ENCODE measurements at places on chromosomes 1 and 21. TPM values are rescaled to one million over a fixed set of nuclear protein-coding genes. Genes with fewer than 3 reads are reported as not detected.
A peak's percentile ranks its signal among the peaks of the same experiment; 100 is the strongest.

GRCh38 chr1:112722601-112723510 is 7.7 kb upstream of the PPM1J start:
- no peaks in the 10 kb centered on the region for H3K36me3 ChIP-seq
- peaks cover 33% of the 10 kb centered on the region for H3K27me3 ChIP-seq
- H3K4me3 ChIP-seq: no peak overlapping the region
- no peak for DNase-seq
- peaks cover 14% of the 10 kb centered on the region for H3K4me1 ChIP-seq

DNA sequence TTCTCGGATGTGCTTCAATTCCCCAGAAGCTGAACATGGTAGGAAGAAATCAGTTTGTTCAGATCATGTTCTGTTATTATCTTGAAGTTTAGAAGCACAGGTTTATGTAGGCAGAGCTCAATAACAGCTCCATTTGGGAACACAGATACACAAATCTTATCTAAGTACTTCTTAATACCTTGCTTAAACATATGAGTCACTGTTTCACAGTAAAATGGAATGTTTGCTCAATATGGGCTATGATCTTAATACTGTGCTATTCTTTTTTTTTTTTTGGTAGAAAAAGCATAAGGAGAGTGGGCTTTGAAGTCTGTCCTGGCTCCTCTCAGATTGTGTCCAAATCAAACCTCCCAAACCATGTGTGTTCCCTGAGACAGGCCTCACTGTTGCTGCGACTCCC is 13.4 kb downstream of the PROK1 start:
- H3K27me3 ChIP-seq: peaks cover 1% of the 10 kb centered on the region
- H3K4me3 ChIP-seq: no peak overlapping the region
- no peak overlapping the region for H3K27ac ChIP-seq
- no peaks in the 10 kb centered on the region for H3K4me1 ChIP-seq

GRCh38 chr1:96730574-96731298 is 9.2 kb downstream of the PTBP2 start:
- H3K4me1 ChIP-seq: peaks cover 16% of the 10 kb centered on the region
- no peak overlapping the region for H3K4me3 ChIP-seq
- no peak for DNase-seq

GRCh38 chr1:117634631-117635030 is 28.8 kb downstream of the TENT5C start:
- no peak overlapping the region for H3K27ac ChIP-seq
- no peak overlapping the region for H3K4me3 ChIP-seq
- H3K4me1 ChIP-seq: peaks cover 32% of the 10 kb centered on the region
- DNase-seq: no peak
- peaks cover 16% of the 10 kb centered on the region for H3K27me3 ChIP-seq
- no peaks in the 10 kb centered on the region for H3K36me3 ChIP-seq

GRCh38 chr21:14617871-14618270 is 71.8 kb upstream of the SAMSN1 start:
- H3K27me3 ChIP-seq: no peaks in the 10 kb centered on the region
- no peak for DNase-seq
- peaks cover 22% of the 10 kb centered on the region for H3K36me3 ChIP-seq
- H3K4me1 ChIP-seq: peaks cover 13% of the 10 kb centered on the region
- no peak overlapping the region for H3K4me3 ChIP-seq
- no peak overlapping the region for H3K27ac ChIP-seq

DNA sequence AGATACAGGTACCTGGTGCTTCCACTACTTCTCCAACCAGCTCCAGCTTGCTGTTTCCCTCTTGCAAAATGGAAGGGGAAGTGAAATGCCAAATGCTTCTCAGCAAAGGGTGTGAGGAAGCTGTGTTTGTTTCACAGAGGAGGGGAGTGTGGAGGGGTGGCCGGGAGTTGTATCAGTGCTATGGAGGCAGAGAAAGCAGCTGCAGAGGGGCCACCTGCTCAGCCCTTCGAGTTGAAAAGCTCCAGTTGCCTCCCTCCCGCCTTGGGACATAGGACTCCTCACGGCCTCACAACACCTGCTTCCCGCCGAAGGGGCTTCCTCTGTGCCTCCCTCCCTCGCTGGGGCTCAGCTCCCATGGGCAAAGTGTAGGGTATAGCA is 12.1 kb upstream of the LINGO4 start:
- no peak overlapping the region for H3K4me3 ChIP-seq
- H3K4me1 ChIP-seq: peaks cover 62% of the 10 kb centered on the region
- no peak for DNase-seq

DNA sequence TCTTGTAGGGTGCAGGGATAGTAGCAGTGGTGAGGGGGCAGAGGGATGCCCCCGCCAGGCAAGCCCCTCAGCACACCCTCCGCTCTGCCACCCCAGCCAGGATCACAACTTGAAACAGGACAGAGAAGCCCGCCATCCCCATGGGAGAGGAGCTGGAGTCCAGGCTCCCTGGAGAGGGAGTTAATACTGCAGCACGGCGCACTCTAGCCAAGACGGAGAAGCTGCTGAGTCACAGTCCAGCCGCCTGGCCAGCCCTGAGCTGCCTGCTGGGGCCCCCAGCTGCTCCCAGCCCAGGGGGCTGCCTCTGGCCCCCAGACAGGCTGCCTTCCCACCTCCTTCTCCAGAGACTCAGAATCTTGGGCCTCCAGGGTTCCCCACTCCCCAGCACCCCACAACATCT is 87.2 kb downstream of the SYT2 start:
- H3K27ac ChIP-seq: no peak overlapping the region
- H3K36me3 ChIP-seq: no peaks in the 10 kb centered on the region
- peaks cover 32% of the 10 kb centered on the region for H3K27me3 ChIP-seq
- H3K4me1 ChIP-seq: peaks cover 23% of the 10 kb centered on the region
- DNase-seq: no peak

DNA sequence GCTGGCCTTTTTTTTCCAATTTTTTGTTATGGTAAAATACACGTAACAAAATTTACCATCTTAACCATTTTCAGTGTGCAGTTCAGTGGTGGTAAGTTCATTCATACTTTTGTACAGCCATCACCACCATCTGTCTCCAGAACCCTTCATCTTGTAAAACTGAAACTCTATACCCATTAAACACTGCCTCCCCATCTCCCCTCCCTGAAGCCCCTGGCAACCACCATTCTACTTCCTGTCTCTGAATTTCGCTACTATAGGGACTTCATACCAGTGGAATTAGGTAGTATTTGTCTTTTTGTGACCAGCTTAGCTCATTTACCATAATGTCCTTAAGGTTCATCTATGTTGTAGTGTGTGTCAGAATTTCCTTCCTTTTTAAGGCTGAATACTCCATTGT is 8.7 kb downstream of the PKNOX1 start:
- peaks cover 12% of the 10 kb centered on the region for H3K36me3 ChIP-seq
- peak; percentile 28 for DNase-seq

GRCh38 chr1:234533975-234534876 is 55.2 kb upstream of the TARBP1 start:
- H3K27ac ChIP-seq: no peak overlapping the region
- no peak for DNase-seq
- no peaks in the 10 kb centered on the region for H3K27me3 ChIP-seq
- H3K4me3 ChIP-seq: no peak overlapping the region
- H3K36me3 ChIP-seq: no peaks in the 10 kb centered on the region

DNA sequence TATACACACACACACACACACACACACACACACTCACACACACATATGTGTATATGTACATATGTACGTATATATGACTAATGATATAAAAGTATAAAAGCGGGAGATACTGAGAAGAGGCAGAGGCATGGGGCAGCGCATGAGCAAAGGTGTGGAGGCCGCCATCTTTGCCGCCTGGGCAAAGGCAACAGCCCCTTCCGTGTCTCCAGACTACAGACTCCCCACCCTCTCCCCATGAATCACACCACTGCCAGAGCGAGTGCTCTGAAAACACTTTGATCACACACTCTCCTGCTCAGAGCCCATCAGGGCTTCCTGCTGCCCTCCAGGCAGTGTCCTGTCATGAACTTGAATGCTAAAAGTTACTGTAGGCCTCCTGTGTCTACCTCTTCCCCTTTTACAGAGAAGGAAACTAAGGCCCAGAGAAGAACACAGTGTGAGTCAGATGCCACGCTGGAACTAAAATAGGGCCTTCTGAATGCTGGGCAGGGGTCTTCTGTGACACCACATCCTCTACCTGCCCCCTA is 54.7 kb upstream of the SSBP3 start:
- DNase-seq: no peak
- peak overlapping the region; percentile 57 for H3K27ac ChIP-seq
- H3K4me1 ChIP-seq: peaks cover 47% of the 10 kb centered on the region

DNA sequence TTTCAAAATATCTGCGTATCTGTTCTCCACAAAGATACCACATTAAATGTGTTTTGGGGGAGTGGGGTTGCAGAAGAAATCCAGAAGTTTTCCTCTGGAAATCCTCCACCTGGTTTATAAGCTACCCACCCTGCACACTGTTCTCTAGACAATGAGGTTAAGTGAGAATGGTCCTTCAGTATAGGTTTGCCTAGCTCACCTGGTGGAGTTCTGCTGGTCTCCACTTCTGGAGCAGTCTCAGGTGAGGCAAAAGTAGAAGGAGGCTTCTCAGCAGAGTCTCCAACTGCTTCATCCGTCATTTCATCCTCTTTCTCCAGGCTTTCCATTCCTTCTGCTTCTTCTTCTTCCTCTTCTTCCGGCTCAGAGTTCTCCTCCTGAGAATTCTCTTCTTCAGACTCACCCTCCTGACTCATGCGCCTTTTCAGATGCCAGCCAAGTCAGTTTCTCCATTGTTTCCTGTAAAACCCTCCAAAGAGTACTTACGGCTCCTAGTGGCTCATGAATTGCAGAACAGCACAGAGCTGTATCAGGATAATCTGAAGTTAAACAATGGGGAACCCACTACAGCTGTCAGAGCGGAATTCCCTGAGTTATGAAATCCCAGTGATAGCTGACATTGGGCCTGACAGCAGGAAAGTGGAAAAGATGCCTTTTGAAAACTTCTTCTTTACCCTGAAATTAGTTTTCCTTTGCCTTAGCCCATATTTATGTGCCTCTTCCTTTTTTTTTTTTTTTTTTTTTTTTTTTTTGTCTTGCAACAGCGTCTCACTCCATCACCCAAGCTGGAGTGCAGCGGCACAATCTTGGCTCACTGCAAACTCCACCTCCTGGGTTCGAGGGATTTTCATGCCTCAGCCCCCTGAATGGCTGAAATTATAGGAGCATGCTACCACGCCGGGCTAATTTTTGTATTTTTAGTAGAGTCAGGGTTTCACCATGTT is 38.5 kb downstream of the MSTO1 start:
- no peaks in the 10 kb centered on the region for H3K4me1 ChIP-seq
- H3K27me3 ChIP-seq: peaks cover 13% of the 10 kb centered on the region
- no peaks in the 10 kb centered on the region for H3K36me3 ChIP-seq
- H3K27ac ChIP-seq: no peak overlapping the region
- H3K4me3 ChIP-seq: no peak overlapping the region

- H3K27ac ChIP-seq: no peak overlapping the region
- peaks cover 21% of the 10 kb centered on the region for H3K27me3 ChIP-seq
- no peaks in the 10 kb centered on the region for H3K4me1 ChIP-seq
- DNase-seq: peak; percentile 16
- H3K4me3 ChIP-seq: no peak overlapping the region
These were observed 8.3 kb upstream of the WNT3A start for GRCh38 chr1:227998374-227999055.

GRCh38 chr1:198278943-198279342 is 122.1 kb downstream of the NEK7 start:
- H3K27ac ChIP-seq: no peak overlapping the region
- DNase-seq: no peak
- H3K4me1 ChIP-seq: peaks cover 10% of the 10 kb centered on the region

- no peak for DNase-seq
- no peaks in the 10 kb centered on the region for H3K36me3 ChIP-seq
- no peaks in the 10 kb centered on the region for H3K4me1 ChIP-seq
- no peaks in the 10 kb centered on the region for H3K27me3 ChIP-seq
- H3K4me3 ChIP-seq: no peak overlapping the region
These were observed 426.7 kb downstream of the NPHP4 start for GRCh38 chr1:5565281-5566125.

GRCh38 chr1:112702067-112702395 is 4.9 kb downstream of the RHOC start:
- H3K27me3 ChIP-seq: no peaks in the 10 kb centered on the region
- peaks cover 51% of the 10 kb centered on the region for H3K36me3 ChIP-seq
- peak overlapping the region; percentile 91 for H3K27ac ChIP-seq
- DNase-seq: no peak

DNA sequence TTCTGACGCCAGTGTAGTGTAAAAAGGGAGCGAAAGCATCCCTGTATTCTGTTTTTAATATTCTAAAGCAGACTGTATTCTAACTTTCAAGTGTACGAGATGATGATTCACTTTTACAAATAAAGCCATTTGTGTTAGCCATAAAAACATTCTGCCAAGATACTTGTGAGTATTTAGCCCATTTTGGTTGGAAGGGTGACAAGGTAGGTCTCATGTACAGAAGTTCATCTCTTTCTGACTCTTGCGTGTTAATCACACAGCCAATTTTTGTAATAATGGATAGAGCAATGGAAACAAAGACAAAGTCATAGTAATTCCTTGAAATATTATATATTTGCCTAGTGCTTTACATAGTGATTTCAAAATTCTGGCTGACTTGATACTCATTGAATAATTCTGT is 125.3 kb upstream of the GREM2 start:
- H3K4me3 ChIP-seq: no peak overlapping the region
- no peak overlapping the region for H3K27ac ChIP-seq
- H3K27me3 ChIP-seq: no peaks in the 10 kb centered on the region
- H3K36me3 ChIP-seq: no peaks in the 10 kb centered on the region

DNA sequence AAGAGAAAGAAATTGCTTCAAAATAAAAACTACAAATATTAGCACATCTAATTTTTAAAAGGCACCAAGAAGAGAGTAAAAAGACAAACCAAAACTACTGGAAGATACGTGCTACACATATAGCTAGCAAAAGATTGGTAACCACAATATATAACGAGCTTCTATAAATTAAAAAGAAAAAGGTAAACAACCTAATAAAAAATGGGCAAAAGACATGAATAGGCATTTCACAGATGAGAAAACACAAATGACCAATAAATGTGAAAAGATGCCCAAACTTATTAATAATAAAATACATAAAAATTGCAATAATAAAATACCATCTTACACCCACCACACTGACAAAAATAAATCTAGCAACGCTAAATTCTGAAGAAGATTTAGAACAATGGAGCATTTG is 26.2 kb downstream of the LEMD1 start:
- peaks cover 25% of the 10 kb centered on the region for H3K27me3 ChIP-seq
- H3K4me1 ChIP-seq: no peaks in the 10 kb centered on the region
- H3K36me3 ChIP-seq: no peaks in the 10 kb centered on the region
- no peak overlapping the region for H3K4me3 ChIP-seq

Gene CRYAA
- not detected for total RNA-seq

Gene MAB21L3
- not detected for total RNA-seq

Gene POU3F1
- total RNA-seq: not detected

Gene NBPF4
- total RNA-seq: not detected

Gene ALX3
- total RNA-seq: not detected

Gene DYNLT4
- total RNA-seq: 1.8 TPM

Gene KCNJ6
- not detected for total RNA-seq

Data from activated CD8-positive, alpha-beta T cell treated with anti-CD3 and anti-CD28 coated beads, Interleukin-2, amount 10 ng/mL, durations not matched to agents 7 days and 5 days (primary cell).